Activated CD4-positive, alpha-beta T cell treated with anti-CD3 and anti-CD28 coated beads, Interleukin-2, amount 10 ng/mL, durations not matched to agents 7 days and 5 days (primary cell): ENCODE measurements at places on chromosomes 6 and 20. TPM values are rescaled to one million over a fixed set of nuclear protein-coding genes. Genes with fewer than 3 reads are reported as not detected.

- no peak for DNase-seq
Measured at GRCh38 chr20:53975761-53976160, 94.6 kb downstream of the BCAS1 start.

DNA sequence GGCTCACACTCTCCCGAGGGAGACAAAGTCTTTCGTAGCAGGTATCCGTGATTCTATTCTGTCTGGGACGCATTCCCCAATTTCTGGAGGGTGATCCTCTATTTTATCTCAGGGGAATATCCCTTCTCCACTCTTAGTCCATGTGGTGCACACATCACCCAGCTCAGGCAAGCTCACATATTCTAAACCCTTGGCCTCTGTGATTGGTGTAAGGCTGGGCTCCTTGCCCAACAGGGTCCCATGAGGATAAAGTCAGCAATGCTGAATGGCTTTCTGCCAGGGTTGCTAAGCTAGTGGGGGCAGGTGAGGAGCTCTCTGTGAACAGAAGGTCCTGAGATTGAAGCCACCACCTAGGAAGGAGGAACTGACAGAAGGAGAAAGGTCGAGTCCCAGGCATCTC lies 137.2 kb downstream of the CDH26 start:
- no peak for DNase-seq

DNA sequence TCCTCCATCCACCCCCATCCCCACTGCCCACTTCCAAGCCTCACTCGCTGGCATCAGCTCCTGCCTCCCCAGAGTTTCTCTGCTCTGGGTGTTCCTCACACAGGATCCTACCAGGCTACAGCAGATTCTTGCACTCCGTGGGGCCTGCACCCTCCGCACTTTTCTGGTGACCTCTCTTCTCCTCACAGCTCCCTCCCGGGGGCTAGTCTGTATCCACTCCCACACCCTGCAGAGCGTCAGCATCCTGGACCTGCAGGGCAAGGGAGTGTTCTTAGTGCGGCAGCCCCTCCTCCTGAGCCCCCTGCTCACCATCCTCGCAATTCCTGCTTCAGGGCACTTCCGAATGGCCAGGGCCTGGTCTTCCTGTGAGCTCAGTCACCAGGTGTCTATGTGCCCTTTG lies 224.2 kb downstream of the DLL1 start:
- no peak for DNase-seq

DNA sequence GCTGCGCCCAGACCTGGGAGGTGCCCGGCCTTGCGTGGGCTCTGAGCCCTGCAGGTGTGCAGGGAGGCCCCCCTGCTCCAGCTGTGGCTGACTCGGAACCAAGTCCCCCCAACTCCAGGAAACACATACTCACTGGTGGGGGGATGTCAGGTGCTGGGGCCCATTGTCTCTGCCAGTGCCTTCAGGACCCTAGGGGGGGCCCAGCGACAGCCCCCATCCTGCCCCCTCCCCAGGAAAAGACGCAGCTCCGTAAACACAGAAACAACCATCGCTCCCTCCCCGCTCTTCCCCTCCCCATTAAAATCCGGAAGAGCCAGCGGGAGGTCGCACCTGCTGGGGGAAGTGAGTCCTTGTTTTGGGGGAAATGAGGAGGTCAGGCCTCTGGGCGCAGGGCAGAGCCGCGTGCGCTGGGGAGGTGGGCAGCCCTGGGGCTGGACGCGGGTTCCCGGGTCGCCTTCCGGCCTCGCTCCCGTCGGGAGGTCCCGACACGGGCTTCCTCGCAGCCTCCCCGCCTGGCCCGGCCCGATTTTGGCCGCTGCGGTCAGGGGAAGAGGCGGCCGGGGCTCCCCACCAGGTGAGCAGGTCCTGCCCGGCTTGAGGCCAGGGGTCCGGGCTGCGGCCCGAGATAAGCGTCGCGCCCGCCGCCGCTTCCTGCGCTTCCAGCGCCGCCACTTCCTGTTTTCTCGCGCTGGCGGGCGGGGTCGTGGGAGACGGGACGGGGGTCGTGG lies 6.2 kb downstream of the C20orf204 start:
- no peak for DNase-seq

DNA sequence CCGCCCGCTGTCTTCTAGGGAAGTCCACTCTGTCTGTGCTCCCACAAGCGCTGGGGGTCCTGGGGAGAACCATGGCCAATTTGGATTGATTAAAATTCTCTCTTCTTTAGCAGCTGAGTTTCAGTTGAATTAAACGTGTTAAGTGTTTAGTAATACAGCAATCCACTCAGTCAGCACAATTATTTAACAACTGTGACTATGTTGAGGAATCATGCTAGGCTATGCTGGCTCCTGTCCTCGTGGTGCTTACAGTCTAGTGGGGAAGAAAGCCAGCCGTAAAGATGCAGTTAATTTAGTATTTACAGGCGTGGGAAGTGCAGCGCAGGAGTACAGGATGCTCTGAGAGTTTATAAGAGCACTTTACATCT lies 88.9 kb upstream of the FOXP4 start:
- no peak for DNase-seq

DNA sequence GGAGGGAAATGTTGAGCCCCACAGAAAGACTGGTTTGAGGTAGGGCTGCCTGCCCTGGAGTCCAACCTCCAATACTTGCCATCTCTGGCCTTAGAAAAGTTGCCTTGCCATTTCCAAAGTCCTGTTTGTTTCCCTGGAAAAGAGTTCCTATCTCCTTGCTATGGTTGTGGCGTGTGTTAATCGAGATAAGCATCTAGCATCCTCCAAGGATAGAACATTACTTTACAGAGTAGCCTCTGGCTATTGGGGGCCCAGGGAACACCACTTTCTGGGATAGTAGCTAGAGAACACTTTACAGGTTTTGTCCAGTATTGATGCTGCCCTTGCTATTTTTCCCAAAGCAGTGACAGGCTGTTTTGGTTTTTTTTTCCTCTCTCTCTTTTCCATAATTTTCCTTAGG lies 57.4 kb upstream of the SASH1 start:
- no peak for DNase-seq

- DNase-seq, result no peak
Measured at GRCh38 chr6:92822222-92822621, 597.1 kb downstream of the EPHA7 start.

- no peak for DNase-seq
Measured at GRCh38 chr6:18161431-18161830, 6.2 kb downstream of the KDM1B start.

GRCh38 chr6:167245591-167245990 lies 45.5 kb upstream of the UNC93A start:
- no peak for DNase-seq

DNA sequence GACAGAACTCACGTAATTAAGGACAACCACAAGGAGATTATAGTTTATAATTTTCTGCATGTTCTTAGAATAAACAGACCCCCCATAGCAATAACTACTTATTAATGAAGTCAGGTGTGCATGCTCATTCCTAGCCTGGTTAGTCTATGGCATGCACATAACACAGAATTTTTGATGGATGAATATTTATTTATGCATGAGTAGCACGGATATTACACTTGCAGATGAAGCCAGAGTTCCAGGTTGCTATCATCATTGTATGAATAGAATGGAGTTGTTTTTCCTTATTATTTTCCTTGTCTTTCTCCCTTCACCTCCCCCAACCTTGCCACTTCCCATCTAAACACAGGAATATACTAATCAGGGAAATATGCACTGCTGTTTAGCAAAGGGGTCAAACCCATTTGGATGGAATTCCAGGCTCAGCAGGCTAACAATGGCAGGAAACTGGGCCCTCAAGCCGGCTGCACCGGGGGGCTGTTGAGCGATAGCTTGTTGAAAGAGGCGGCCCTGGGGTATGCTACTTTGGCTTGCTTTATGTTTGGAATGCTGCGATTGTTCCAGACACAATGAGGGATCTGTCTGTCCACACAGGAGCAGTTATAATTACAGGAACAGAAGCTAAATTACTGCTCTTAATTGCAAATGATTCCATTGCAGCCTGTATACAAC lies 112.6 kb downstream of the TMEM170B start:
- no peak for DNase-seq

DNA sequence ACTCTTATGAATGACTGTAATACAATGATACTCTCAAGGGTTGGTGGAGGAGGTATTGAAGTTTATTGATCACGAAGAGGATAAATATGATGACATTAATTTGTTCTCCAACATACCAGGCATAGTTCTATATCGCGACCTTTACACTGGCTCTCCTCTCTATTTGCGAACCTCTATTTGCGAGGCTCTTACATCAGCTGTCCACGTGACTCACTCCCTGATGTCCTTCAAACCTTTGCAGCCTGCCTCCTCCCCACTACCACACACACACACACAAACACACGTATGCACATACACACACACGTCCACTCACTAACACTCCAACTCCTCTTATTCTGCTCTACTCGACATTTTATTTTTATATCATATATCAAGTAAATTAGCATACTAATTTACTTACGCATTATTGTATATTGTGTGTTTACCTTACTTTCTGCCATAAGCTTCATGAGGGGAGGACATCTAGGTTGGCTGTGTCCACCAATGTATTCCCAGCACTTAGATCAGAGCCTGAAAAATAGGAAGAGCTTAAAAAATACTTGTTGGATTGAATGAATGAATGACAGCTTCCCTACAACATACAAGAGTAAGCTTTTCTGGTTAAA lies 53.3 kb upstream of the TNFRSF21 start:
- DNase-seq, result no peak

DNA sequence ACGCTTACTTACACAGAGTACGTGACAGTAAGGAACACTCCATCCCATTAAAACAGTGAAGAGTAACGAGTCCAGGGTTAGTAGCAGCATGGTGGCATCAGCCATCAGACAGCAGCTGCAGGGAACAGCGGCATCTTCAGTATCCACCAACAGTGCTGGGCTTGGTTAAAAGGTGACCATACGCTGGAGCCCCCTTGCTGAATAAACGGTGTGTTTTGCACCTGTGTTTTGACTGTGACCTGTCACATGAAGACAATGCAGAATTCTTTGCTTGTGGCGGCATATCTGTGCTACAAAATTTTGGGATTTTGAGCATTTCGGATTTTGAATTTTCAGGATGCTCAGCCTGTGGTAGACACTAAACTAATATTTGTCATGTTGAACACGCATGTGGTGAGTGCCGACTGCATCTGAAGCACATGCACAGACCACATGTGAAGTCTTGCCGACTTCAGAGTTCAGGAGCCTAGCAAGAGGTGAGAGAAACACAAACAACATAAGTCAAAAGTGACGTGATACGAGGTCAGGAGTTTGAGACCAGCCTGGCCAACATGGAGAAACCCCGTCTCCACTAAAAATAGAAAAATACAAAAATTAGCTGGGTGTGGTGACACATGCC lies 69.3 kb upstream of the FRMD1 start:
- DNase-seq, result no peak

GRCh38 chr6:35489995-35490791 lies 6.7 kb downstream of the TEAD3 start:
- DNase-seq, result no peak

GRCh38 chr6:53426117-53426516 lies 77.4 kb upstream of the ELOVL5 start:
- DNase-seq, result no peak

- DNase-seq, result no peak
Measured at GRCh38 chr6:169086020-169086419, 167.6 kb downstream of the THBS2 start.

GRCh38 chr6:135250751-135251497 lies 69.8 kb downstream of the MYB start:
- no peak for DNase-seq

GRCh38 chr20:19815553-19815991 lies 57.5 kb downstream of the RIN2 start:
- DNase-seq, result no peak

DNA sequence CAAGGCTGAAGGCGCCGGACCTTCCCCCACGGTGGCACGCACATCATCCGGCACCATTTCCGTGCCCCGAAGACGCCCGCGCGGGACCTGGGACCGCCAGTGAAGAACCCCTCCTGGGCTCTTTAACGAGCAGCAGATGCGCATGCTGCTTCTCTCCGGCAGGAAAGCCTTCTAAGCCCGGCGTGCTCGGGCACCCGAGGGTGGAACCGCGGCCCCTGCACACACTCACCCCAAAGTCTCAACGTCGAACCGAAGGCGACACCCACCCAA lies 240 bp downstream of the FOXQ1 start:
- no peak for DNase-seq

GRCh38 chr6:109373762-109374161 lies 8.5 kb downstream of the CD164 start:
- DNase-seq, result peak; percentile 51

DNA sequence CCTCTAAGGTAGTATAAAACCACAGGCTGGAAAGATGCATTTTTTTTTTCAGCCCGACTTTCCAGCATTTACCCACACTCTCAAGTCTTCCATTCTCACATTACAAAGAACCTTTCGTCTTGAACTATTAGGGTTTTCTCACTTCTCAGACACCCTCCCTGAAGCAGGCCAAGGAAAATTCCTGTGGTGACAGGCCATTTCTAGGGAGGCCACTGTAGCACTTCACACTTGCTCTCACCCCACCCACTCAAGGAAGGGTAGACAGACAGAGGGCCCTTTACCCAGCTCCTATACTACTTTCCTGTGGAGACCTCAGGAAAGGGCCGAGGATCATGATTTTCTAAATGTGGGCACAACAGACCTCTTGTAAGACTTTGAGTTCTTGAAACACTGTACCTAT lies 27.7 kb downstream of the KCNS1 start:
- DNase-seq, result no peak

- no peak for DNase-seq
Measured at GRCh38 chr6:54335871-54336270, 27.6 kb downstream of the TINAG start.

DNA sequence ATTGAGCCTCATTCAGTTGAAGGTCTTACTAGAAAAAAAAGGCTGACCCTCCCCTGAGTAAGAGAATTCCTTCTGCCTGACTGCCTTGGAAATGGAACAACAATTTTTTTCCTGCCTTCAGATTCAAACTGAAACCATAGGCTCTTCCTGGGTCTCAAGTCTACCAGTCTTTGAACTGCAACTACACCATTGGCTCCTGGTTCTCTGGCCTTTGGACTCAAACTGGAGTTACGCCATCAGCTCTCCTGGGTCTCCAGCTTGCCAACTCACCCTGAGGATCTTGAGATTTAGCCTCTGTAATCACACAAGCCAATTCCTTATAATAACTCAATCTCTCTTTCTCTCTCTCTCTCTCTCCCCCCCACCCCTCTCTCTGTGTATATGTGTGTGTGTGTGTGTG lies 36.0 kb upstream of the SNX9 start:
- DNase-seq, result no peak

Gene TRIM31
- not detected for total RNA-seq

Gene ADGRF1
- total RNA-seq, result not detected

Gene CYP24A1
- not detected for total RNA-seq

Gene LINC00237
- total RNA-seq, result not detected

Gene GPSM3
- 274 TPM for total RNA-seq

Gene MRPS18B
- 41.4 TPM for total RNA-seq

Gene LY6G5C
- 2.1 TPM for total RNA-seq

Gene SCUBE3
- not detected for total RNA-seq

Gene NR2E1
- not detected for total RNA-seq
